GM12864 (cell line): ENCODE measurements at places on chromosomes 2 and 18.

GRCh38 chr2:68846091-68846490 is 25.1 kb downstream of the BMP10 start:
- no peak for DNase-seq

GRCh38 chr2:127986548-127987079 is 41.2 kb downstream of the SAP130 start:
- no peak for DNase-seq

- DNase-seq = peak; percentile 2
Observed at GRCh38 chr18:37476182-37476581, 89.4 kb downstream of the CELF4 start.

DNA sequence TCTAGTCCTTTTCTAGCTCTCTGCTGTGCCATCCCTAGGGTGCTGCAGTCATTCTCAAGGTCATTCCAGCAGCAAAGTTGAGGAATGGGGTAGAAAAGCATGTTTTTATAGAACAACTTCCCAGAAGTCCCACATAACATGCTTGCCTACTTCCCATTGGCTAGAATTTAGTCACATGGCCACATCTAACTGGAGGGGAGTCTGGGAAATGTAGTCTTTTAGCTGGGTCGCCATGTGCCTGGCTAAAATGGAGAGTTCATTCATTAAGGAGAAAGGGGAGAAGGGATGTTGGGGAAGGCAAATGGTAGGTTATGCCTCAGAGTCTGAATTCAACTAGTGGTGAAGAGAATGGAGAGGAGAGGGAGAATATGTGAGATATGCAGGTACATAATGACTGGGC is 85.7 kb downstream of the SLC4A3 start:
- no peak for DNase-seq

- DNase-seq = no peak
Observed at GRCh38 chr2:216436383-216436782, 24.1 kb downstream of the SMARCAL1 start.

GRCh38 chr2:30631051-30631671 is 176.1 kb downstream of the CAPN13 start:
- peak; percentile 24 for DNase-seq

DNA sequence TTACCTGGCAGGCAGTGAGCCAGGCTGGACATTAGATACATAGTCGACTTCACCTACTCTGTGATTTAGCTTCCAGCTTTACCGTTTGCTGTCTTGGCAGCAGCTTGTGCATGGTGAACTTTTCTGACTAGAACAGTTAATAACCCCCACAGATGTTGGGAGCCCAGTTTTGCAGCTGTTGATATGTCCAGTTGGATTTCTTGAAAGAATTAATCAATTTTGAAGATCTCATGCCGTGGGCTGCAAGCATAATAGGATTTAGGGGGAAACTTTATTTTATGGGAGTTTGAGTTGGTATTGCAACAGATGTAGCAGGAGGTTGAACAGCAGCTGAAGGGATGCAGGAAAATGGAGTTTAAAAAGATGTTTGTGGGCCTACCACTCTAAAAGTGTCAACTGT is 13.8 kb downstream of the MYO1B start:
- DNase-seq = no peak

GRCh38 chr2:206064077-206064476 is 21.9 kb downstream of the INO80D start:
- no peak for DNase-seq

DNA sequence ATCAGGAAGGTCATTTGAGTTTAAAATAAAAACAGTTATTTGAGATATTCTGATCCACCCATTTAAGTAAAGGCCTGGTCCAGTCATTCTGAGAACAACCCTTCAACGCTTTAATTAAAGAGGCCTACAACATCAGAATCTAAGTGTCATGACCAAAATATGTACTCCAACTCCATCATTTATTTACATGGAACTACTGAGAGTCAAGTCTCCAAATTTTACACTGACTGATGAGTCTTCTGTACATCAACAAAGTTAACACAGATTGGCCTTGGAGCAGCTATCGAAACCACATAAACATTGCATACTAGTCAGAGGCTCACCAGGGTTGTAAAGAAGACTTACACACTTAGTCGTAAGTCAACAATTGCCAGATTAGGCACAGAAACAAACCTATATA is 37.1 kb downstream of the PIEZO2 start:
- no peak for DNase-seq

- no peak for DNase-seq
Observed at GRCh38 chr18:24259869-24260641, 121.2 kb downstream of the CABYR start.

DNA sequence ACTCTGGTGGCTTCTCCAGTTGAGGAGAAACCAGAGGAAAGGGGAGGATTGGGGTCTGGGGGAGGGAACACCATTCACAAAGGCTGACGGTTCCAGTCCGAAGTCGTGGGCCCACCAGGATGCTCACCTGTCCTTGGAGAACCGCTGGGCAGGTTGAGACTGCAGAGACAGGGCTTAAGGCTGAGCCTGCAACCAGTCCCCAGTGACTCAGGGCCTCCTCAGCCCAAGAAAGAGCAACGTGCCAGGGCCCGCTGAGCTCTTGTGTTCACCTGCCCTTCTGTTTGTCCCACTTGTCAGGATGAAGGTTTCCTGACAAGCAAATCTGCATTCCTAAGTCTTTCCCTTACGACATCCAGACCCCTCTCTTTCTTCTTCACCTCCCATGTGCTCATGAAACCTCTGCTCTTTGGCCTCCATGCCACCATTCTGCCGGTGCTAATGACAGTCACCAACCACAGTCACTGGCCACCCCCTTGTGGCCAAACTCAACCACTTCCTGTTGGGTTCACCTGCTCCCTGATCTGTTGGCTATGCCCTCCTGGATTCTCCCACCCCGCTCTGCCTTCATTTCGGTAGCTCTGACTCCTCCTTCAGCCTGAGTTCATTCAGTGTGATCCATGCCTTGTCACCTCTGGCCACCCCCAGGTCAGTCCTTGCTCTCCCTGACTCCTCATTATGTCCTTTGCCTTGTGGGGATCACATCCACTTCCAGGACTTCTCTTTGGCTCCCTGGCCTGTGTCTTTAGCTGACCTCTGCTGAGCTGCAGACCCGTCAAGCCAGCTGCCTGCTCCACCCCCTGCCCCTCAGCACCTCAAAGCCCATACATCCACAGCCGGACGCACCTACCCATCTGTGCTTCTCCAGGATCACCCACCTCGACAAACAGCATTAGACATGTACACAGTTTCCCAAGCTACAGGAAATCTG is 17.6 kb downstream of the EMX1 start:
- DNase-seq = no peak

DNA sequence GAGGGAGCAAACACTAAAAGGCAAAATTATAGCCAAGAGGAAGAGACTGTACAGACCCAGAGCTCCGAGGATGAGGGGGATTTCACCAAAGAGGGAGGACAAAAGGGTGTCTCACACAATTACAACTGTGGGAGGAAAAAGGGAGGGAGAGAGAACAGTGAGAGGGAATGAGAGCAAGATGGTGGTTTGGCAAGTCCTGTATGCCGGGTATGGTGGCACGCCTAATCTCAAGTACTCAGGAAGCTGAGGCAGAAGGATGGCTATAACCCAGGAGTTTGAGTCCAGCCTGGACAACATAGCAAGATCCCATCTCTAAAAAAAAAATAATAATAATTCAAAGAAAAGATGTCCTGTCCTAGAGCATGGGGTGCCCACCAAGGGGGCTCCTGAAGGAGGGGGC is 34.3 kb downstream of the NPC1 start:
- DNase-seq = no peak

- no peak for DNase-seq
Observed at GRCh38 chr2:19848952-19849351, 52.8 kb downstream of the TTC32 start.

GRCh38 chr2:58651930-58652329 is 410.8 kb upstream of the FANCL start:
- no peak for DNase-seq

DNA sequence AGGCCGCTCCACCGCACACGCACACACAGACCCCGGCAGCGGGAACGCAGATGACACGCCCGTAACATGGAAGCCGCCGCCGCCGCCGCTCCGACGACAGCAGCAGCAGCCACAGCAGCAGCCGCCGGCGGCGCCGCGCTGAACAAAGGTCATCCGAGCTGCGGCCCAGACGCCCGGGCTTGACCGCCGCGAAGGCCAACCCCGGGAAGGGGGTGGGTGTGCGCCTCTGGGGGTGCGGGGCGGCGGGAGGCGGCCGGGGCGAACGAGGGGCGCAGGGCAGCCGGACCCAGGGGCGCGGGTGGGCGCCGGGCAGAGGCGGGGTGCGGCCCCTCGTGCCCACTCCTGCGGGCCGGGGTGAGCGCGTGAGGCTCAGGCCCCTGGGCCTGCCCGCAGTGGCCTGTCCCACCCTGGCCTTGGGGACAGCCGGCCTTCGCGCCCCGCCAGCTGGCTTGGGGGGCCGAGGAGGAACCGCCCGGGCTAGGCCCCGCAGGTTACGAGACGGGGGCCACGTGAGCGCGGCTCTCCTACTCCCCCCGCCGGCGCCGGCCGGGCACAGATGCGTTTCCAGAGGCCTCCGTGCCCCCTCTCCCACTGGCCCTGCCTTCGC is 1.0 kb upstream of the ZNF532 start:
- no peak for DNase-seq

- no peak for DNase-seq
Observed at GRCh38 chr2:28435814-28436351, 43.2 kb downstream of the FOSL2 start.

DNA sequence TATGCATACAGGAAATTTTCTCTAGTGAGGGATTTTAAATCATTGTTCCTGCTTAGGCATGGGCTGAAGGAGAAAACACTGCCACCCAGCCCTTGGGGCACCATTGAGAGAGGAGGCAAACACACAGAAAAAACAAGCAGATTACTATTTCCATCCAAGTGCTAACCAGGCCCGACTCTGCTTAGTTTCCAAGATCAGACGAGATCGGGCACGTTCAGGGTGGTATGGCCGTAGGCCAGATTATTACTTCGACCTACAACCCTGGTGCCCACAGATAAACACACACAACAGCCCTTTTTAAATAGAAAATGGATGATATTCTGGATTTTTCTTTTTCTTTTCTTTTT is 45.4 kb upstream of the RHOB start:
- DNase-seq = no peak

DNA sequence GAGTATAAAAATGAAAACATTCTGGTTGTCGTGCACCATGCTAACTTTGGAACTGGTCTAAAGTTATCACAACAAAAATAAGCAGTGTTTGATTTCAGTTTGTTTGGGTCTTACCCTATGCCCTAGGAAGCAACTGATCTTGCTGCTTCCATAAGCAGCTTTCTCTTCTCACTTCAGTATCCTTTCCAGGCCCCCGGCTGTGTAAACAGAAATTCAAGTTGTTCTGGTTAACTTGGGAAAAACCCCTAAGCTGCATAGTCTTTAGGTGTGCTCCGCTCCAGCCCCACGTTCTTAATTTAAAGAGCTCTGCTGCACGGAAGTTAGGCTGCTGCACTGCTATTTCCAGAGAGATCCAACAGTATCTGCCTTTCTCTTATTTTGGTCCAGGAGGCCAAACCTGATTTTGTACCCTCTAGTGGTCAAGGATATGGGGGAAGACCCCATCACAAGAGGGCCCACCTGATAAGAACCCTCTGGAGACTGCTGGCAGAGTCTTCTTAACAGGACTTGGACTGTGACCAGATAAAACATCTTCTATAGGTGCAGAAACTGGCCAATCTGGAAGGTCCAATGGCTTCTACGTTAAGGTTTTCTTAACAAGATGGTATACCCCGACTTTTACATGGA is 69.1 kb downstream of the FEZ2 start:
- no peak for DNase-seq

GRCh38 chr2:201059961-201060755 is 11.3 kb downstream of the HYCC2 start:
- no peak for DNase-seq

DNA sequence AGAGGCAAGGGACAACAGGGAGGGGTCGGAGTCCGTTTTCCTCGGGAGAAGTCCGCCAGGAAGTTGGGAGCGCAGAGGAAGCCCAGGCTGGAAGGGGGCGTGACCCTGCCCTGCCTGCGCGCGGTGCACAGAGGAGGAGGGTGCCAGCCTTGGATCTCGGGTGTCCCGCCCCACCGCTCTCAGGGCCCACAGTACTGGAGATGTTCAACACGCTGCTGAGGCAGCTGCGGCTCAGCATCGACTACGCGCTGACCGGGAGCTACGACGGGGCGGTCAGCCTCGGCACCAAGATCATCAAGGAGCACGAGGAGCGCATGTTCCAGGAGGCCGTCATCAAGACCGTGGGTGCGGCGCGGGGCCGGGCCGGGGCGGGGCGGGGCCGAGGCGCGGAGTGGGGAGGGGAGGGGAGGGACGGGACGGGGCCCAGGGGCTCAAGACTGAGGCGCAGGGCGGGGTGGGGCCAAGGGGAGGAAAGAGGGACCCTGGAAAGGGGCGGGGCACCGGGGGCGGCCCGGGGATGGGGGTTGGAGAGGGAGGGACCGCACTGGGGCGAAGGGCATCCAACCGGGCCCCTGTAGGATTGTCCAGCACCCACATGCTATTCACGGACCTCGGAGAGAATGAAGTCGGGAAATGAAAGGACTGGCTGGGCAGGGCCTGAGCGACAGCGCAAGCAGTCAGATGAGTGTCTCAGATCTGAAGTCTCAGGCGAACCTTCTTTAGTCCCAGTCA is 36.6 kb downstream of the POMC start:
- no peak for DNase-seq

DNA sequence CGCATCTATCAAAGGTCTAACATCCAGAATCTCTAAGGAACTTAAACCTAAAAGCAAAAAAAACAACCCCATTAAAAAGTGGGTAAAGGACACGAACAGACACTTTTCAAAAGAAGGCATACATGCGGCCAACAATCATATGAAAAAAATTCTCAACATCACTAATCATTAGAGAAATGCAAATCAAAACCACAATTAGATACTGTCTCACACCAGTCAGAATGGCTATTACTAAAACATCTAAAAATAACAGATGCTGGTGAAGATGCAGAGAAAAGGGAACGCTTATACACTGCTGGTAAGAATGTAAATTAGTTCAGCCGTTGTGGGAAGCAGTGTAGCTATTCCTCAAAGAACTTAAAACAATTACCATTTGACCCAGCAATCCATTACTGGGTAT is 38.0 kb downstream of the PPP3R1 start:
- DNase-seq = peak; percentile 42

DNA sequence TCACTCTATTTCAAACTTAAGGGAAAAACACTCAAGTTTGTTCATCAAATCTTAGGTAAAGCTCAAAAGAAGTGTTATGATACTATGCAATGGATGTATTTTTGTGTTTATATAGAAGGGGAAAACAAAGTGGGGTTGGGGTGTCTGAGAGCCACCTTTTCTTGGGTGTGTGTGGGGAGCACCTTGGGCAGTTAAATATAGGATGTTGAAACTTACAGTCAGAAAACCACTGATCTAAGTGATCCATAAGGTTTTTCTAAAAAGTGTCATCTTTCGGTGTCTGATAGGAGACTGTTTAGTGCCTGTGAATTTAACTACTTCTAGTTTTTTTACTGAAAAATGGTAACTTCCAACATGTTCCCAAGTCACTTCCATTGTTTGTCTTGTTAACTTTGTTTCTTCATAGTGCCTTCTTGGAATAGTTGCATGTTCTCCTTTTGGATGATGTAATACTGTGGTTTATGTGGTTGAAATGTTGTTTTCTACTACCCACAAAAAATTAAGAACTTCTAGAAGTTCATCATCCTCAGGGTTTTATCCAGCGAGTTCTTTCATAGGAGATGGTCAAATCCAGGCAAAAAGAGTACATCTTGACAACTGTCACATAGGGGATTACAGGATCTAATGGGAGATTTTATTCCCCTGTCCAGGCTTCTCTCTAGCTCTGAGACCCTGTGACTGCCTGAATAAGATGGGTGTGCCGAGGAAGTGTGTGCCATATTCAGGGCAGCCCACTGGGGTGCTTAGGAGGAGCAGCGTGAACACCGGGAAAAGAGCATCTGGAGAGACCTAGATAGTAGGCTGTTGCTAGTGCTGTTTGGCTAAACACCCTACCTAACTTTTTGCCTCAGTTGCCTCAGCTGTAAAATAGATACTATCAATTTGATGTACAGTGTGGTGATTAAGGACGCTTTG is 46.2 kb downstream of the CAB39 start:
- DNase-seq = no peak
